Kidney epithelial cell (primary cell): ENCODE measurements at places on chromosomes 3 and 15.

DNA sequence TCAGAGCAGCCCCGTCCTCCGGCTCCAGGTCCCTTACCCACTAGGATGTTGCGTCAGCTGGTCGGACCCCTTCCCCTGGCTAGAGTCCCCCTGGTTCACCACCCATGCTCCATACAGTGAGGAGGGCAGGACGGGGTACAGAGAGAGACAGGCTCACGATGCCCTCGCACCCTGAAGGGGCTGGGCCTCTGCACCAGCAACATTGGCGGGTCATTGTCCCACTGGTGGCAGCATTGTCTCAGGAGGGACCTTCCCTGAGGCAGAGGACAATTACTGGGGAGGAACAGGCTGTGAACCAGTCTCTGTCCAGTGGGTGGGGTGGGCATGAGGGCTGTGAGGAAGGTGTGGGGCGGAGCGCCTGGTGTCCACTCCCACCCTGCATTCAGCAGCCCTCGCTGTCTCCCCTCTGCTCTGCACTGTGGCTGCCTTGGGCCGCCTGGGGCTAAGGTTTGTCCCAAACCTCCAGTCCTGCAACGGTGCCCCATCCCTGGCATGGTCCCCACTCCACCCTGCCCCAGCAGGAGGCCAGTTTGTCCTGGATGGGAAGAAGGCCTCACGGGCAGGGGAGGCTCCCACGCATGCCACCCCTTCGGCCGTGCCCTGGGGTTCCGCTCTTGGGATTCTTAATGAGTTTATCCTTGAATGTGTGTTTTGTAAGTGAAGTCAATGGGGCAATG, 48.0 kb upstream of the KLF13 start:
- no peak for DNase-seq

DNA sequence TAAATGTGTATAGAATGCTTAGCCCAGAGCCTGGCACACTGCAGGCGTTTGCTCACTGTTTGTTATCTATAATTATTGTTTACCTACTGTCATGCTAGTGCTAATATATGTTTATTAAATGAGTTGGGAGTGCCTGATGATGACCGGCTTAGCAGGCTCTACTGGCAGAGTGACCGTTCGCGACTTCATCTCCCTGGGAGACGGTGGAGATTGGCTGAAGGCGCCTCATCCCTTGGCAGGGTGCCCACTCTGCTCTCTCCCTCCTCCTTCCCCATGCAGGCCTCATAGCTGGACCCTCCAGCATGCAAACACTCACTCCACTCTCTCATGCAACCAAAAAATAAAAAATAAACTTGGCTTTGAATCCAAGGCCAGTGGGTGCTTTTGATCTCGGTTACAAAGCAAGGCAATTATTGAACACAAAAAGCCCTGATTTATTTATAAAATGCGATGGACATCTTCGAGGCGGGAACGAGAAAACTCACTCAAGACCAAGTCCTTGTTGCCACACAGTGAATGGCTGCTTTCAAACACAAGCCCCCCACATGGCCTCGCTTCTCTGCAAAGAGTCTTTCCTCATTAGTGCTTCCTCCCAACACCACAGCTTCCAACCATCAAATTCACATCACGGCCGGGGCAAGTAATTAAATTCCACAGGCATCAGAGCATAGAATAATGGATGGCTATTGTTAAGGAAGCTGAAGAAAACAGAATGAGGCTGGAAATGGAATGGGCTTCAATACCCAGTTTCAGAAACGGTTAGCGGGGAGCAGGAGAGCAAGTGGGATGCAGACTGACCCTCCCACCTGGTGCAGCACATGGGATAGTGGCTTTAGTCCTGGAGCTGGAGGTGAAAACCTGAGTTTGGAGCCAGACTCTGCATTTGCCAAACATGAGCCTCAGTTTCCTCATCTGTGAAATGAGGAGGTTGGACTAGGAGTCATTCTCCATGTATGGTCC, 135.7 kb upstream of the RAD18 start:
- DNase-seq: no peak

DNA sequence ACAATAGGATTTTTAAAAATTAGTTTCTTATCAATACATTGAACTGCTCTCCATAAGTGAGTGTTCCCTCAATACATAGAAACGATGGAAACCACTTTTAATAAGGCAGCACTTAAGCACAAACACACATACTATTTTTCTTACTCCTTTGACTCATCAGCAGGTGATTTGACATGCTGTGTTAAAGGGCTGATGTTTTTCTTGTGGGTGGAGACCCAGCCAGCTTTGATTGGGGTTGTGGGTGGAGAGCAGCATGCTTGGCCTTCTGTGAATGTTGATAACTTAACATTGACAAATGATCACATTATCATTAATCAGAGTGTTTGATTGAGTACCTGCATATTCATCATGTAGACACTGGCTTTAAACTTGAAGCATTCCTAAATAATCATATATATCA, 223.0 kb upstream of the DPH6 start:
- DNase-seq: peak; percentile 4

- DNase-seq: no peak
Measured at GRCh38 chr3:14826069-14826468, 7.3 kb downstream of the FGD5 start.

- no peak for DNase-seq
Measured at GRCh38 chr15:94397337-94397736, 166.0 kb downstream of the MCTP2 start.

DNA sequence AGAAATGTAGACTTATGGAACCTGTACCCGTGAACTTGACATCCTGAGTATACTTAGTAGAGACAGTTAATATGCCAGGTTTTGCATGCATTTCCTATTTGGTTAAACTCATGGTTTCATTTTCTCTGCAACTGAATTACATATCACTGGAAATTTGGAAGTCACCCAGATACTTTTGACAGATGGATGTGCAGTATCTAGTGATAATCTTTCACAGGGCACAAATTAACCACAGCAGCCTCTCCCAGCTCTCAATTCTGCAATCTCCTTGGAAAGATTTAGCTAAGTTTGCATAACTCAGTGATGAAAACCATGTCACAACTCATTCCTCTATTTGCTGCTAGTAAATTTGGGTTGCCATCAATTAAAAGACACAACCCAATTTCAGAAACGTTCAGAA, 162.3 kb upstream of the TPM1 start:
- no peak for DNase-seq

GRCh38 chr3:169144731-169145130, 518.8 kb downstream of the MECOM start:
- no peak for DNase-seq

GRCh38 chr3:18890449-18890848, 257.9 kb upstream of the KCNH8 start:
- DNase-seq: no peak

DNA sequence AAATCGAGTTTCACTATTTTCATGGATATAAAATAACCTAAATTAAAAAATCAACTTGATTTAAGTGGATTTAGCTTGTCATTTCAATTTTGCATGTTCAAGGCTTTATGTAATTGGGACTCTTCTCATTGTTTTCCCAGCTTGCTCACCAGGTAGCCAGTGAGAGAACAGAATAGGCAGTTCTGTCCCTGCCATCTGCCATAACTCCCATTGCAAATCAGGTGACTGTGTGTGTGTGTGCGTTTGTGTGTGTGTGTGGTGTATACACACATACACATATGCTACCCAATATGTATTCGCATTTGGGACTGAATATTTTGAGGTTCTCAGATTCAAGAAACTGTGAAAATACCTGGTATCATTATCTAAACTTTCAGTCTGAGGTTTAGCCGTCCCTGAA, 1069.8 kb downstream of the IGSF11 start:
- no peak for DNase-seq

DNA sequence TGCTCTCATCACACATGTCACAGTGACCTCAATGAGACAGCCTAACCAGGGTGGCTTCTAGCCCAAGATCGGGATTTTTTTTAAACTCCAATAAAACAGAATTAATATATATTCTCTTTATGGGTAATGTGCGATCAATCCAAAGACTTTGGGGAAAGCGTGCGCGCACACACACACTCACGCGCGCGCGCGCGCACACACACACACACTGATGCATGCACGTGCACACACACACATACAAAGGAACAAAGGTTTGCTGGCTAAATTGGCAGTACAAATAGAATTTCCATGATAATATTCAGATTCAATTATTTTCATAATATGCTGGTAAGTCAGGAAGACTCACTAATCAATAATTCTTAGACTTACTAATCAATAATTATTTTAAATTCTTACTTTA, 19.3 kb downstream of the IL17RD start:
- DNase-seq: no peak
